Natural killer cell treated with Interleukin-12 subunit alpha and Interleukin-12 subunit beta and Interleukin-15 and Interleukin-18, amount 100 ng/mL, for 72 hours (primary cell): ENCODE measurements at places on chromosomes 5 and 9. TPM values are rescaled to one million over a fixed set of nuclear protein-coding genes. Genes with fewer than 3 reads are reported as not detected.

GRCh38 chr9:5554254-5554653 lies 43.9 kb downstream of the PDCD1LG2 start:
- H3K27me3 ChIP-seq = peaks cover 3% of the 10 kb centered on the region
- H3K36me3 ChIP-seq = peaks cover 20% of the 10 kb centered on the region
- DNase-seq = no peak
- peak overlapping the region; percentile 71 for H3K4me3 ChIP-seq

- H3K27ac ChIP-seq = no peak overlapping the region
- no peaks in the 10 kb centered on the region for H3K27me3 ChIP-seq
- no peaks in the 10 kb centered on the region for H3K4me1 ChIP-seq
- no peak for DNase-seq
- no peaks in the 10 kb centered on the region for H3K36me3 ChIP-seq
- no peak overlapping the region for H3K4me3 ChIP-seq
Measured at GRCh38 chr9:129671519-129671918, 6.1 kb downstream of the PRRX2 start.

The TNFSF15 gene
- total RNA-seq = not detected

GRCh38 chr9:93185266-93186214 lies 1.6 kb downstream of the WNK2 start:
- DNase-seq = no peak
- no peaks in the 10 kb centered on the region for H3K36me3 ChIP-seq
- no peak overlapping the region for H3K27ac ChIP-seq
- H3K27me3 ChIP-seq = peaks cover 42% of the 10 kb centered on the region
- no peaks in the 10 kb centered on the region for H3K4me1 ChIP-seq

The TSSK1B gene
- total RNA-seq = not detected

The TMEM232 gene
- total RNA-seq = 0.40 TPM

DNA sequence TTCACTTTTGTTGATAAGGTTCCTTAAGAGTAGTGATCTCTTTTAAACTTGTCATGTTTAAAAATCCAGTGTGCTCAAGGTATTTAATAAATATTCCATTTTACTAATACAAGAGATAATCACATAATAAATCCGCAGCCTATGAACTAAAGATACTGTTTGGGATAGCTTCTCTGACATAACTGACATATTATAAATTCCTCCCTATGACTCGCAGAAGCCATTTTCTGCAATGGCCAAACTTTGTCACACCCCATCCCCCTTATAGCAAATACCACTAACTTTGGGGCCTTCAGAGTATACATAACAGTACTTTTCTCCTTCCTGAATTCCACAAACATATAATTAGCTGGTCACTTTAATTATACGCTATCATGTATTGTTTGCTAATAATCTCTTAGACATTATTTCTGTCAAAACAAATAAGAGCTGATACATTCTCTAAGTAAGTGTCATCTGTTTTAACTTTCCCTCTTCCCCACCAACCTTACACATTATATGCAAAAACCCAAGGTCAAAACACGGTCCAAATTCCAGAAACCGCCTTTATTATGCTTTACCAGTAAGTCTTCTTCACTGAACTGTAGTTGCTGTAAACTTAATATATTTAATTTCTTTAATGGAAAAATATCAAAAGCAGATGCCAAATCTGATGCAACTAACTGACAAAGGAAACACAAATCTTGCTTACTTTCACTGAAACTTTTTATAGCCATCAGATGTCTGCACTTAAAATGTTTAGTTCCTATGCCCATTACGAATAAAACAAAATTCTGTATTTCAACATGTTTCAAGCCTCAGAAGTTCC lies 971 bp downstream of the TMEM267 start:
- DNase-seq = no peak
- H3K27ac ChIP-seq = peak overlapping the region; percentile 98
- peaks cover 38% of the 10 kb centered on the region for H3K4me1 ChIP-seq
- H3K36me3 ChIP-seq = peaks cover 6% of the 10 kb centered on the region
- H3K27me3 ChIP-seq = no peaks in the 10 kb centered on the region

The HRH2 gene
- 2.5 TPM for total RNA-seq

- peaks cover 6% of the 10 kb centered on the region for H3K36me3 ChIP-seq
- H3K4me3 ChIP-seq = no peak overlapping the region
- H3K27me3 ChIP-seq = no peaks in the 10 kb centered on the region
- DNase-seq = no peak
Measured at GRCh38 chr5:4551034-4551433, 589.1 kb upstream of the ADAMTS16 start.

The LECT2 gene
- total RNA-seq = not detected

The PCDHGA3 gene
- total RNA-seq = not detected

The DMRT3 gene
- total RNA-seq = not detected

DNA sequence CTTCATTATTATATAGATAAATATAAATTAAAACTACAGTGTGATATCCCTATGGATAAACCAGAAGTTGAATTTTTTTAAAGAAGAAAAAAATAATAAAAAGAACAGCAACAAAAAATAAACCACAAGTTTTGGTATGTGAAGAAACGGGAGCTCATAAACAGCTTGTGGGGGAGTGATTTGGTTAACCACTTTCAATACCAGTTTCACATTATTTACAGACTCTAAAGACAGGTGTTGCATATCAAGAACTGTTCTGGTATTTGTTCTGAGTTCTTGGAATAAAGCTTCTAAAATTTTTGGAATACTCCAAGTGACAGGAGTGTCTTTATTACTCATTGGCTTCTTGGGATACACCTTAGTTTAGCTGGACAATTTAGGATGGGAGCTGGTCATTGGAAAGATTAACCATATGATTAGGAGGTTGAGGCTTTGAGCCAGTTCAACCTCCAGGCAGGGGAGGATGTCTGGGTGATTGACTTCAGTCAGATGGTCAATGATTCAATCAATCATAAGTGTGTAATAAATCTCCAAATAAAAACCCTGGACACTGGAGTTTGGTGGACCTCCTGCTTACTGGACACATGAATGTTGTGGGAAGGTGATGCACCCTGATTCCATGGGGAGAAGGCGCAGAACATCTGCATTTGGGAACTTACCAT lies 2223.1 kb upstream of the C9orf72 start:
- peaks cover 4% of the 10 kb centered on the region for H3K36me3 ChIP-seq
- no peak overlapping the region for H3K27ac ChIP-seq
- no peaks in the 10 kb centered on the region for H3K4me1 ChIP-seq
- no peak overlapping the region for H3K4me3 ChIP-seq

- no peak for DNase-seq
- no peak overlapping the region for H3K27ac ChIP-seq
- H3K36me3 ChIP-seq = no peaks in the 10 kb centered on the region
- no peaks in the 10 kb centered on the region for H3K4me1 ChIP-seq
Measured at GRCh38 chr9:11356067-11356466, 743.3 kb upstream of the PTPRD start.

- no peaks in the 10 kb centered on the region for H3K4me1 ChIP-seq
- H3K27ac ChIP-seq = no peak overlapping the region
- no peak overlapping the region for H3K4me3 ChIP-seq
- H3K36me3 ChIP-seq = no peaks in the 10 kb centered on the region
Measured at GRCh38 chr9:2261421-2262103, 246.4 kb downstream of the SMARCA2 start.

The ENHO gene
- total RNA-seq = not detected

The ZBED3 gene
- 0.17 TPM for total RNA-seq

- no peaks in the 10 kb centered on the region for H3K4me1 ChIP-seq
- no peak overlapping the region for H3K27ac ChIP-seq
- no peak overlapping the region for H3K4me3 ChIP-seq
- peaks cover 29% of the 10 kb centered on the region for H3K27me3 ChIP-seq
Measured at GRCh38 chr9:138075496-138075895, 197.9 kb downstream of the CACNA1B start.

- H3K4me1 ChIP-seq = no peaks in the 10 kb centered on the region
- DNase-seq = no peak
- no peaks in the 10 kb centered on the region for H3K36me3 ChIP-seq
Measured at GRCh38 chr9:122115176-122116035, 22.3 kb upstream of the TTLL11 start.

GRCh38 chr9:137049544-137050449 lies 3.8 kb upstream of the NPDC1 start:
- peaks cover 22% of the 10 kb centered on the region for H3K27me3 ChIP-seq
- DNase-seq = no peak
- no peak overlapping the region for H3K27ac ChIP-seq
- H3K36me3 ChIP-seq = no peaks in the 10 kb centered on the region

DNA sequence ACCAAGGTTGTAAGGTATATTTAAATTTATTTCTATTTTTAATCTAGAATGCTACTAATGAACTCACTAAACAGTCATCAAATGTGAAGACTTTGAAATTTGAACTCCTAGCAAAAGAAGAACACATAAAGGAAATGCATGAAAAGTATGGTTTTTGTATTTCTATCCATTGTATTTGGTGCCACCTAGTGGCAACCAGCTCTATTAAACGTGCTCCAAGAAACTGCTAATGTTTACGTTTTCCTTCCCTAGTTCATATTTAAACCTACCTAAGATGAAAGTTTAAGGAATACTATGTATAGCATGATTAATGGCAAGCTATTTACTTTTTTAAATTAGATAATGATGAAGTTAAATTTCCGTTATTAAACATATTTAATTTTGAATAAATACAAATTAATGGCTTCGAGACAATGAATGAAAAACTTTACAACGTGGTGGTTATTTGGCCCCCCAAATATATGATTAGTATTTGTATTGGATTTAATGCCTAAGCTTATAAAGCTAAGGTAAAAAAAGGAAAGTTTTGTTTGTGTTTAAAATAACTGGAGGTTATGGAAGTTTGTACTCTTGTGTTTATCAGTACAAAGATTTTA lies 115.9 kb upstream of the SH3GL2 start:
- H3K4me3 ChIP-seq = no peak overlapping the region
- no peaks in the 10 kb centered on the region for H3K4me1 ChIP-seq

The PCDHB6 gene
- total RNA-seq = not detected

DNA sequence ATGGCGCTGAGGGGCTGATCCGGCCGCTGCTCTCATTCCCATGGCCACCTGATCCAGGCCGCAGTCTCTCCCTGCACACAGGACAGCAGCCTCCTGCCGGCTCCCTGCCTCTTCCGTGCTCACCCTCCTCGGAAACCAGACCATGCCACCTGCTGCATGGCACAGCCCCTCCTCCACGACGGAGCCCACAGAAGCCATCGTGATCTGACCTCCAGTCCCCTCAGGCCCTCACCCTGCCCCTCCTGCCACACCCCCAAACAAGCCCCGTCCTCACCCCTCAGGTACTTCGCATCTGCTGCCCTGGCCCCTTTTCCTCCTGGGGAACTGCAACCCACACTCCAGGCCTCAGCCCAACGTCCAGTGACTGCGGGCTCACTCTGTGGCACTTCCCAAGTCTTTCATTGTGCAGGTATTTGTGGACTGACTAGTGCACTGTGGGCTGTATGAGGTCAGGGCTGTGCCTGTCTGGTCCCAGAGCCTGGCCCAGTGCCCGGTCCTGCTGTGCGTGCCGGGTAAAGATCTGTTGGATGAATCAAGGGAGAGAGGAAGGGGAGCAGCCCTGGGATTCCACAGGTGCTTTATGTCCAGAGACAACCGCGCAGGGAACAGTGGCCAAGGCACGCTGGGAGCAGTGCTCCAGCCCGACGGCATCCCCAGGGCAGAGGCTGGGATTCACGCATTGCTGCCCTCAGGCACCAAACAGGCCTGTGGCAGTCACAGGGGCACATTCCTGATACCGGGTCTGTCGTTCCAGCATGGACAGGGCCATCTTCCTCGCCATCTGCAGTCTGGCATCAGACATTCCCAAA lies 86.1 kb downstream of the ADAMTS2 start:
- peaks cover 11% of the 10 kb centered on the region for H3K27me3 ChIP-seq
- H3K4me3 ChIP-seq = no peak overlapping the region
- no peak overlapping the region for H3K27ac ChIP-seq
- H3K4me1 ChIP-seq = no peaks in the 10 kb centered on the region

DNA sequence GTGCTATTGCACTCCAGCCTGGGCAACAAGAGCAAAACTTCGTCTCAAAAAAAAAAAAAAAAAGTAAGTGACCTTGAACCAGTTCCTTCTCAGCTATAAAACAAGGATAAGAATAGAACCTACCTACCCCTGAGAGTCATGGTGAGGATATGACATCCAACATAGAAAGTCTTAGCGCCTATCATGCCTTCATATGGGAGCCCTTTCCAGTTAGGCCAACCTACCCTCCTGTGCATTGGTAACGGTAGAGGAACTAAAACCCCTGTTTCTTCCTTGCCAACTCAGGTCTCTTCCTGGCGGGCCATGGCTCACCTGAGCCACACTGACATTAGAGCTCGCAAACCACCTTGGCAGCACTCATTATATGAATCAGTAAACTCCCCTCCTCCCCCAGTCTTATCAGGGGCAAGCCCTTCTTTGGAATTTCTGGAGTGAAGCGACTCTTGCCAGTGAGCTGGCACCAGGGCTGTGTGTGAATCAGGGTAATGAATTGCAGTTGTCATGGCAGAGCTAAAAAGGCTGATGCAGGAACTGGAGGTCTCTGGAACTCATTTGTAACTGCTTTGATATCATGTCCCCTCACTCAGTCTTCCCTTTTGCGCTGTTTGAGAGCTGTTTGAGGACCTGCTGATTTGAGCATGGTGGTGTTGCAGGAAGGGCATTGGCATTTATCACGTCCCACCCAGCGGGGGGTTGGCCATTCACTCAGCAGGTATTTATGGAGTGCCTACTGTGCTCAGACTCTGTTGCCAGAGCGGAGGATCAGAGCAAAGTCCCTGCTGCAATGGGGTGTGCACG lies 10.3 kb downstream of the WWC1 start:
- H3K27ac ChIP-seq = no peak overlapping the region
- H3K27me3 ChIP-seq = no peaks in the 10 kb centered on the region
- H3K36me3 ChIP-seq = no peaks in the 10 kb centered on the region
- no peak overlapping the region for H3K4me3 ChIP-seq
- no peaks in the 10 kb centered on the region for H3K4me1 ChIP-seq

DNA sequence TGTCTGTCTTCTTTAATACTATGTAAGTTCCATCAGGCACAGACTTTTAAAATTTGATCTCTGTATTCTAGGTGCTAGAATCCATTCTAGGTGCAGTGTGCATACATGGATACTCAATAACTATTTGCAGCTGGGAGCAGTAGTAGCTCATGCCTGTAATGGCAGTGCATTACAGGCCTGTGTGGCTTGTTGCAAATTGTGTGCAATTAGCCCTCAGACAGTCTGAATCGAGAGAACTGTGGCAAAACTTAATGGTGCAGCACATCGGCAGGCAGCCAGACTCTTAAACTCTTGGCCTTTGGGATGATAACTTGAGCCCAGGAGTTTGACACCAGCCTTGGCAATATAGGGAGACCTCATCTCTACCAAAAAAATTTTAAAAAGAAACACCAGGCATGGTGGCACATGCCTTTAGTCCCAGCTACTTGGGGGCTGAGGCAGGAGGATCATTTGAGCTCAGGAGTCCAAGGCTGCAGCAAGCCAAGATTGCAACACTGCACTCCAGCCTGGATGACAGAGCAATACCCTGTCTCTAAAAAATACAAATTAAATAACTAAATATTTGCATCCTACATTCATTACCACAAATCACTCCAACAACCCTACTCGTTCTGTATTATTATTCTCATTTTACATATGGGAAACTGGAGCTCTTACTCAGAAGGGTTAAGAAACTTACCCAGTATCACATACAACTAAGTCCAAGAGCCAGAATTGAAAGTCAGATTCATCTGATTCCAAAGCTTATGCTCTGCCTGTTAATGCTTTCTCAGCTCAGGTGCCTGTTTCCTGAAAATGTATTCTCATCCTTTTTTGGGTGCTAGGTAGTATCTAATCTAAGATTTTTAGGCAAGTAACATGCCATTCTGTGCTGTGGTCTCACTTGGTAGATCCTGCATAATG lies 30.1 kb downstream of the PRKACG start:
- no peaks in the 10 kb centered on the region for H3K27me3 ChIP-seq
- H3K36me3 ChIP-seq = no peaks in the 10 kb centered on the region
- DNase-seq = no peak
- no peak overlapping the region for H3K27ac ChIP-seq
